Kidney glomerular epithelial cell (primary cell): ENCODE measurements at places on chromosomes 6 and 20.

- DNase-seq = no peak
Measured at GRCh38 chr6:158058171-158058651, 76.5 kb downstream of the SYNJ2 start.

DNA sequence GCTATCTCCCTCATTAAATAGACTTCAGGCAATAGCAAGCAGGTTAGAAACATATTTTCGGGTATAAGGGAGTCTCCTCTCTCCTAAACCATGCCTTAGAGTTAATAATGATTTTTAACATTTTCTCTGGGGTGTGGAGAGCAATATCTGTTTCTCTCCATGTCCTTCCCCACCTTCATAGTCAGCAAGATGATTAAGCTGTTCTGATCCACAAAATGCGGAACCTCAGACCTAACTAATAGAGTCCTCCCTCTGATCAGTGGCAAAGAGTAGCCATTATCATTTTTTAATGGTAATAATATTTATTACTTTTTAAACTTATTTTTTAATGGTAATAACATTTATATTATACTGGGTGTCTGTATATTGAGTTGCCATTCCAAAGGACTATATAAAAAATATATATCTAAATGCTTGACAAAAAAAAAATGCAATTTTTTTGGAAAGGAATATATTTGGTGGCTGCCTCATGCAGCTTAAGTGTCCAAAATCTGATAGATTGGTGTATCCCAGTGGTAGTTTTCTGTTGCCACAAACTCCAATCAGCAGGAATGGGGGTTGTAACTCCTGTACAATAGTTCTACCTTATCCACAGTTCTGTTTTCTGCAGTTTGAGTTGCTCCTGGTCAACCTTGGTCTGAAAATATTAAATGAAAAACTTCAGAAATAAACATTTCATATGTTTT lies 14.0 kb upstream of the BTN3A2 start:
- DNase-seq = no peak

- no peak for DNase-seq
Measured at GRCh38 chr6:124283486-124283885, 479.8 kb downstream of the NKAIN2 start.

DNA sequence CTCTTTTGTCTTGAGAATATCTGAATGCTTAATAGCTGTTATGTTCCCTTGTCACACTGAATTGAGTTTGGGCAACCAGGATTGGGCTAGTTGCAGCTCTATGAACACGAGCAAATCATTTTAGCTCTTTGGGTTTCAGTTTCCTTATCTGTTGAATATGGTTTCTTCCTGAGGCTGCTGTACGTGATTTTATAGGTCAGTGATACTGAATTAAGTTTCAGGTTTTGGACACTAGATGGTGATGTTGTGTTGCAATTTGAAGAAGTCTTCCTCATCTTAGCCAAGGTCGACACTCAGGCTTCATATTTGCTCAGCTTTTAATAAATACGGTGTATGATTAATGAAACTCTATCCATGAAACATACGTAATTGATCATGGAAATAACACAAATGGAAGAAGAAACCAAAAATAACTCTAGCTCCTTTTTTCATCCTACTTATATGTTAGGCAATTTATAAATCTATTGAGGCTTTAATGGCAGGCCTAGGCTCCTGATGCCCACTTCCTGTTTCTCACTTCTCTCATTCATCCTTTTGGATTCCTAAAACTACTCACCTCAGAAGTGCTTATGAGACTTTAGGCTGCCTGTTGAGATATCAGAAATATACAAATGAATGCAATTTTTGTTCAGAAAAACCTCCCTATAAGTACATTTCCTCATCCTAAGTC lies 354.1 kb upstream of the MAP3K7 start:
- peak; percentile 66 for DNase-seq

DNA sequence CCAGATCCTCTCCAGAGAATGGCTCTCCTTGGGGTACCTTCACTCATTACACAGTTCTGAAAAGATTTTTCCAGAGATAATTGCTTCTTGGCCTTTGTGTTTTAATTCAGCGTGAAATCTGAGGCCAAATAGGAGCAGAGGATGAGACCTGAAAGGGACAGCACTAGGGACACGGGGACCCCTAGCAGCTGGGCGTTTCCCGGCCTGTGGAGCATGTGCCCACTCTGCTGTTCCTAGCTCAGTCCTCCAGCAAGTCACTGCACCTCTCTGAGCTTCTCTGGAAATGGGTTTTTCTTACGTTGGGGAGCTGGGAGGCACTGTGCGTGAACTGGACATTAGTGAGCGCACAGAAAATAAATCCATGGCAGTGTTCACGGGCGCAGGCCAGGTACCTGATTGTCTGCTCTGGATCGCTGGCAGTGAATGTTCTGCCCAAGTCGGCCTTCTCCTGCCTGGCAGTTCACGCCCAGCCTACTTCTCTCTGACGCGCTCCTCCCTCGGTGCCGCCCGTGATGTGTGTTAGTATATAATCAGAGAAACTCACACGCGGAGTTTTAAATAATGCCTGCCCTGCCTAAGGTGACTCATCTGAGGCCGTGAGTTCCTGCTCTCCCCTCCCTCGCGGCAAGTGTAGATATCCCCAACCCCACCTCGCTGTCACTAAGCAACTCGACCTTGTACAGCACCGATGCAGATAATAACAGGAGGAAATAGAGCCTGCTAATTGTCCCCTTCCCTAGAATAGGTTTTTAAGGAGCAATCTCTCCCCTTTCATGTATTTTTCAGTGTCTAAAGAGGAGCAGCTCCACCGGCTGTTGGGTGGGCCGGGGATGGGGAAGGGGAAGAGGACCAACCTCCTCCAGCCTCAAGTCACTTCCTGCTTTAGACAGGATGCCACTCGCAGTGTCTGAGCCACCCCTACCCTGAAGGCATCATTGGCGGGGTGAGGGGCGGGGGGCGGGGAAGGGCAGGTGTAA lies 2.7 kb upstream of the TUBB2A start:
- DNase-seq = no peak

- no peak for DNase-seq
Measured at GRCh38 chr6:169112483-169113320, 140.9 kb downstream of the THBS2 start.

DNA sequence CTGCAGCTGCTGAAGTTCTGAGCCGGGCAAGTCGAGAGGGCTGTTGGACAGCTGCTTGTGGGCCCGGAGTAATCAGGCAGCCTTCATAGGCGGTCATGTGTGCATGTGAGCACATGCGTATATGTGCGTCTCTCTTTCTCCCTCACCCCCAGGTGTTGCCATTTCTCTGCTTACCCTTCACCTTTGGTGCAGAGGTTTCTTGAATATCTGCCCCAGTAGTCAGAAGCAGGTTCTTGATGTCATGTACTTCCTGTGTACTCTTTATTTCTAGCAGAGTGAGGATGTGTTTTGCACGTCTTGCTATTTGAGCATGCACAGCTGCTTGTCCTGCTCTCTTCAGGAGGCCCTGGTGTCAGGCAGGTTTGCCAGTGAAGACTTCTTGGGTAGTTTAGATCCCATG lies 21.2 kb upstream of the MAPK13 start:
- no peak for DNase-seq

GRCh38 chr6:37565267-37566110 lies 65.8 kb upstream of the CCDC167 start:
- no peak for DNase-seq

DNA sequence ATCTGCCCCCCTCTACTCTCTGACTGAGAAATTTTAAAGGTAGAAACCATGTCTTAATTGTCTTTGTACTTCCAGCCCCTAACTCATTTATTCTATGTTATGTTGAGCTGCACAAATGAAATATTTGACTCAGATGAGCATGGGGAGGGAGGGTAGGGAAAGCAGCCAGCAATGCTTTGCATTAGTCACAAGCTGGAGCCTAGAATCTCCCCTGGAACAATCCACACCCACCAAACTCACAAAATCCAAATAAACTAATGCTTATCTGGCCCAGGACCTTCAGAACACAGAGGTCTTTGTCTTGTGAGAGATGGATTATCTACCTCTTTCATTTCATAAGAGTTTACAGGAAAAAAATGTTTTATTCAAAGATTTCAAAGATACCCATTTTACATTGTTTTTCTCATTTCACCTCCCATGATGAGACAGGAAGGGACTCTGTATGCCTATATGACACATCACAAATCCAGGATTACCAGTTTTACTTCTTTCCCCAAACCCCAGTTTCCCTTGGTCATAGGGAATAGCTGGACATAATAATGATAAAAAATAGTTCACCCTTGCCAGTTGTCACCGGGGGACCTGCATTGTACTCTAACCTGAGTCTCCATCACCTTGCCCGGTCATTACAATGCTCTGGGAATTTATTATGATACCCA lies 466.9 kb downstream of the KIF16B start:
- no peak for DNase-seq

- no peak for DNase-seq
Measured at GRCh38 chr20:63357921-63358905, 2.9 kb downstream of the CHRNA4 start.

- no peak for DNase-seq
Measured at GRCh38 chr6:169251371-169251802, 2.3 kb downstream of the THBS2 start.

DNA sequence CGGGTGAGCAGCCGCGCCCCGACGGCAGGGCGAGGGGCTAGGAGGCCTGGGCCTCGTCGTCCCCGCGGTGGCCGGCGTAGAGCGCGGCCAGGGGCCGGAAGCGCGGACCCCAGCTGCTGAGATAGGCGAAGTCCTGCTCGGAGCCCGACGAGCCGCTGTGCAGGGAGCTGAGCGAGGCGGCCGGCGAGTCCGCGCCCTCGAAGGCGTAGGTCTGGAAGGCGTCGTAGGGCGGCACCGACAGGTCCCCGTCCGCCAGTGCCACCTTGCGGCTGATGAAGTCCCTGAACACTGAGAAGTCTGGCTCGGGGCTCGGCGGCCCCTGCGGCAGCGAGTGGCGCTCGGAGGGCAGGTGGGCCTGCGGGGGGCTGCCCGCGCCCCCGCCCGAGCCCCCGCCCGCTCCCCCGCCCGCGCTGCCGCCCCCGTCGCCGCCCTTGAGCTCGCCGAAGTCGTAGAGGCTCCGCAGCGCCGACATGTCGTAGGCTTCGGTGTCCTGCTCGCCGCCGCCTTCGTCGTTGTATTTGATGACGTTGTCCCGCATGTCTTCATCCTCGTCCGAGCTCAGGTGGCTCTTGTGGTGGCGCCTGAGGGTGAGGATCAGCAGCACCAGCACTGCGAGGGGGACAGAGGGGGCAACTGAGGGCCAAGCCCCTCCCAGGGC lies 56.5 kb downstream of the CD40 start:
- DNase-seq = peak; percentile 2

DNA sequence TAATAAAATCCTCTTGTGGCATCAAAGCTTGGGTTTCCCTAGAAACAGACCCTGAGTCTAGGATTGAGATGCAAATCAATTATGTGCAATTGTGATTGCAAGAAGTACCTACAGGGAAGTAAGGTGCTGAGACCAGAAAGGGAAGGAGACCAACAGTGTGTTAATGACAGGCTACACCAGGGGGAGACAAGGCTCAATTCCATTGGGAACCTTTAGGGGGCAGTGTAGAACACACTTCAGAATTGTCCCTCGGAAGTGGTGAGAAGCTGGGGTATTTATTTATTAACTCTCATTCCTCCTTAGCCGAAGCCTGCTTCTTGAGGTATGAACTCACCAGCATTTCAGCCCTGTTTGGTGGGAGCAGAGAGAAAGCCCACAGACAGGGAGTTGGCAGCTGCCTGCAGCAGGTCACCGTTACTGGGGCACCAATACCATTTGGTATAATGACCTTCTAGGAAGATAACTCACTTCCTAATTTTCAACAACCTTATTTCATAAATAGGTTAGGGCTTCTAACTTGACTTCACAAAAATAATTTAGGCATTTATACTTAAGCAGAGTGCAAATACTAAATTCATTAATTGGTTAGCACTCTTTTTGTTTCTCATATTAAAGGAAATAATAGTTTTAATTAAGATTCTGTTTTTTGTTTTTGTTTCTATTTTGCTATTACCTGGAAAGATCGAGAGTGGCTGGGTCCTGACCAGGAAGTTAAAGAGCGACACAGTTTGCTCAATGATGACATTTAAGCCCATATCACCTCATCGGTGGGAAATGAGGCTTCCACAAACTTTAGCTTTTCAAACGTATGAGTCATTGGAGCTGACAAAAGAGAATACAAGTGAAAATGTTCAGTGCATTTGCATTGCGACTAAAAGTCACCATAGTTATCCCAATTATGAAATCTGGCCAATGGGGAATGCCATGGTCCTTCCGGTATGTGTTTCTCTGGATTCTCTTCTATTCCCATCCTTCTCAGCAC lies 94.8 kb downstream of the BTBD3 start:
- DNase-seq = no peak

DNA sequence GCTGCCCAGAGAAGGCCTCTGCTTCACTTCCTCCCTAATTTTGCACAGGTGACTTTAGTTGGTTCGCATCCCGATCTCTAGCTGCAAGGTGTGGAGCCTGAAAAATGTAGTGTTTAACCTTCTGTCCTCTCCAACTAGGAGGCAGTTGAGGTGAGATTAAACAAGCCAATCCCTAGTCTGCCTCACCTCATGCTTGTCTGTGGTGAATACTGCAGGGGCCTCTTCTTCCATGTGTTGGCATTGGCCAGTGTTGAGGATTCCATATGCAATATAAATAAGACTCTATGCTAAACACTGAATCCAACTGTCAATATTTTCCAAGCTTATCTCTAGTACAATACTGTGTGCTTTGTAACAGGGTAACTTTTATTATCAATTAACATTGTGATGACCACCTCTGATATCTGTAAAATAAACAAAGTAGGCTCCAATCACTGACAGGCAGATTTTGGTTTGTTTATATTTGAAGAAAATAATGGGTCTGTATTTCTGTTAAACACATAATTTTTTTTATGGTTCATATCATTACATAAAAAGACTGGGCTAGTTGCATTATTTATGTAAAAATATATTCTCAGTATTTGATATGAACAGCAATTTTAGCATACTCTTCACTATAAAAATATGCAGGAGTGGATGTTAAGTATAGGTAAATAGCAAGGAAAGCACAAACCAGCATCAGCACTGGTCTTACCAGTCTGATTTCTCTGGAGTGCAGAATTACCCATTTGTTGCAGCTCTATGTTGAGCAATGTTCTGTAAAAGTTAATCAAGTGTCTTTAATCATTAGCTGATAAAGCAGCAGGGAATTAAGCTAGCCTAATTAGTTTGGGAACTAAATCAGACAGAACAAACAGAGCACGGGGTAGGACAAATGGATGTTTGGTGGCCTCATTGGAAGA lies 74.0 kb downstream of the ANKRD6 start:
- no peak for DNase-seq

DNA sequence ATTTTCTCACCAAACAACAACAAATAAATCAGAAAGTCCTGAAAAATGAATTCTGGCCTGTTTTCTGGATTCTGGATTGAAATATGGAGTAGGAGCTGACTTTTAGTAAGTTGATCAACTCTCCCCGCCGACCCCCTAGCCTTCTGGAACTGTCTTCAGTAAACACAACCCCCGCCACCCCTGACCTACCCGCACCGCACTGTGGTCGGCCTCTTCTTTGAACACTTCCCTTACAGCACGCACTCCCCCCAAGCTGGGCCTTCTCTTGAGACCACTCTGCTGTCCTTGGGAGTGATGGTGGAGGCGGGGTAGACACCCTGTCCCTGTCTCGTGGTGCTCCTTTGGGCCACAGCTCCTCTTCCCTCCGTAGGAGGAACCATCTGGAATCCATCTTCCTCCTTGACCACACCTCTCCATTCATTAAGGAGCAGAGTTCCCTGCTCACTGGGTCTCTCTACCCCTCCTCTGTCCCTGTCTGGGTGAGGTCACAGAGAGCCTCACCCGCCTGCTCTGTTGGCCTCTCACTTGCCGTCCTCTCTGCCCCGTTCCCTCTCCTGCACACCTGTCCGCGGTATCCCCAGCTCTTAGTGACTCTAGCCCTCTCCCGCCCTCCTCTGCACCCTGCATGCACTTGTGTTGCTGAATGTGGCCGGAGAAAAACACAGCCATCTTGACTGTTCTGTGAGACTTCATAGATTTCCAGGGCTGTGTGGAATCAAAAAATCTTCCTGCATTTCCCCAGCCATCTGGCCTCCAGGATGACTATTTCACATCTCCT lies 19.1 kb downstream of the SYNJ2 start:
- no peak for DNase-seq
